Stimulated activated naive CD8-positive, alpha-beta T cell treated with anti-CD3 and anti-CD28 coated beads, Interleukin-15, Interleukin-2, amounts not matched to agents 100 U/mL and 50 U/mL, for 24 hours (primary cell): ENCODE measurements at places on chromosomes 12 and 14.
A peak's percentile ranks its signal among the peaks of the same experiment; 100 is the strongest.

- peak; percentile 71 for DNase-seq
These were observed 1.1 kb upstream of the YY1 start for GRCh38 chr14:100237735-100238418.

GRCh38 chr14:50830932-50831725 is at the start of gene NIN:
TSS of gene NIN (minus strand) at chr14:50831162. CDS start at chr14:50822056, 9,106 bp downstream.
- peak; percentile 78 for DNase-seq

DNA sequence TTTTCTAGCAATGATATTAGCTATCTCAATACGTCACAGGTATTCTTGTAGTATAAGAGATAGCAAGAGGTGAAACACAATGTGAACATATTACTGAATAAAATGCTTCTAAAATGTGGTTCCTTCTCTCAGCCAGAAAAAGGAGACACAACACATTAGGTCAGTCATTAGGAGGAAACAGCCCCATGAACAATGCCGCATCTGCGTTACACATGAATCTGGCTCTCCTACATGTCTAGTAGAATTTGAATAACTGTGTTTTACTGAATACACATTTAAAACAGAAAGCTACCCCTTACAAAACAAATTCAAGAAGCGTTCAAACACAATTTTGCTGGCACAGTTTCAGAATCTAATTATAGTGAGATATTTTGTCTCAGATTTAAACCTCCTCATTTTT is 51.6 kb downstream of the EFCAB11 start:
- no peak for DNase-seq

DNA sequence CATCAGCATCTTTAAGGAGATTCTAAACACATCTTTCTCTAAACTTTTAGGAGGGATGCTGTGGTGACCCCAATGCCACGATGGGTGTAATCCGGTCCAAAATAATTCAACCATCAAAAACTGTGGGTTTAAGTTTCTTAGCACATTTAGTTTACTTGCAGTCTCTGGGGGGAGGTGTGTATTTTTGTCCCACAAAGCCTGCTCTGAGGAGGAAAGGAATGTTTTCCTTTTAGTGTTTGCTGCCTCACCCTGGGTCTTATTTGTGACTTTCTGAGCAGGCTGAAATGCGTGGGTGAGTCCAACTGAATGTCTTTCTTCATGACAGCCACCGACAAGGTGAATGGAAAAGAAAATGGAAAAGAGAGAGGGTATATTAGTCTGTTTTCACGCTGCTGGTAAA is 1324.7 kb downstream of the AACS start:
- DNase-seq, result no peak

DNA sequence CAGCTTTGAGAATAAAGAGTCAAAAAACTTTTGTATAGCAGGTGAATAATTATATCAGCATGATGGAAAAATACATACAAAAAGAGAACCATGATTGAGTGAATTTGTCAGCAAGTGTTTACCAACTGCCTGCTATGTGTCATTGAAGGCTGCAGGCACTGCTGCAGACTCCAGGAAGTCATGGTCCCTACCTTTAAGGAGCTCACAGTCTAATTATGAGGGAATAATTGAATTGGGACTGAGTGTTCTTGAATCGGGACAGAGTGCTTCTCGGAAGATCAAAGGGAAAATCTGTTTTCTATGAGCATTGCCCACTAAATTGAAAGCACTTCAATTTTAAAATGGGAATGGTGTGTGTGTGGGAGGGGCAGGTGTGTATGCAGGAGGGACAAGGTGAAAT is 9.5 kb downstream of the OR10AD1 start:
- DNase-seq, result no peak

DNA sequence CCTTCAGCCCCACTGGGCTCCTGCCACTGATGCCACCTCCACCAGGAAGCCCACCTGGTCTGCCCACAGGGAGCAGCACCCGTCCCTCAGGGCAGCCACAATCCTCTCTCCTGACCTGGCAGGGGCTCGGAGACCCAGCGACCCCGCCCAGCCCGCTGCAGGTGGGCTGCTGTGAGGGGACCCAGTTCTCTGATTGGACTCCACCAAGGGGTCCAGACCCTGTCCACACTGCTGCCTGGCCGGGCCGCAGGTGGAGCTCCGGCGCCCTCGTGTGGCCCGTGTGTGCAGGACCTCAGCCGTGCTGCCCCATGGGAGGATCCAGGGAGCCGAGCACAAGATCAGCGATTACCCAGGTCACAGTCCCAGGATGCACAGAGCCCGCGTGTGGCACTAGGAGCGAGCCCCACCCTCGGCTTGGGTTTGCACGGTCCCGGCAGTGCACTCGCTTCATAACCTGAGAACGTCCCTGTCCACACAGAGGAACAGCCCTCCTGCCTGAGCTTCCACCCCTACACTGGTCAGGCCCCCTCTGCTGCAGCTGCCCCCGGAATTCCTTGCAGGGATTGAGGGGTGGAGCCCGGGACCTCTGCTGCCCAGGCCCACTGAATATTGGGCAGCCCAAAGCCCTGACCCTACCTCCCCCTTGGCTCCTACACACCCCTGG is 35.4 kb upstream of the TMEM179 start:
- peak; percentile 63 for DNase-seq

DNA sequence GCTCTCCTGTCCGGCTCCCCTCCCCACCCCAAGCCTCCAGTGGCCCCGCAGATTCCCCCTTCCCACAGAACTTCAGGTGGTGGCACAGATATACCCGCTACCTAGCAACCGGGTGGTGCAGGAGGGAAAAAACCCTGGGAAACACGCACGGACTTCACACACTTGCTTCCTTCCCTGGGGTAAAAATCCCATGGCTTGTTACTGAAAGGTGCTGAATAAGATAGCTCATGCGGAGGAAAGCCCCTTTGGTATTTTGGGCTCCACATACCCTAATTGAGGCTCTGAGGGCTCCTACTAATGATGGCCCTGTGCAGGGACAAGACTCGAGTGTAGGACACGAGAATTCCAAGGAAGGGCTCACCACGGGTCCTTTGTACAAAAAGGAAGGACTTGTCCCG is 869 bp upstream of the RIMBP2 start:
- no peak for DNase-seq

GRCh38 chr12:10453156-10453555 is at the start of gene KLRC1:
TSS of gene KLRC1 (minus strand) at chr12:10453377. CDS start at chr12:10451156, 2,221 bp downstream.
- no peak for DNase-seq

- no peak for DNase-seq
These were observed 75.8 kb downstream of the GPATCH2L start for GRCh38 chr14:76227450-76228050.

DNA sequence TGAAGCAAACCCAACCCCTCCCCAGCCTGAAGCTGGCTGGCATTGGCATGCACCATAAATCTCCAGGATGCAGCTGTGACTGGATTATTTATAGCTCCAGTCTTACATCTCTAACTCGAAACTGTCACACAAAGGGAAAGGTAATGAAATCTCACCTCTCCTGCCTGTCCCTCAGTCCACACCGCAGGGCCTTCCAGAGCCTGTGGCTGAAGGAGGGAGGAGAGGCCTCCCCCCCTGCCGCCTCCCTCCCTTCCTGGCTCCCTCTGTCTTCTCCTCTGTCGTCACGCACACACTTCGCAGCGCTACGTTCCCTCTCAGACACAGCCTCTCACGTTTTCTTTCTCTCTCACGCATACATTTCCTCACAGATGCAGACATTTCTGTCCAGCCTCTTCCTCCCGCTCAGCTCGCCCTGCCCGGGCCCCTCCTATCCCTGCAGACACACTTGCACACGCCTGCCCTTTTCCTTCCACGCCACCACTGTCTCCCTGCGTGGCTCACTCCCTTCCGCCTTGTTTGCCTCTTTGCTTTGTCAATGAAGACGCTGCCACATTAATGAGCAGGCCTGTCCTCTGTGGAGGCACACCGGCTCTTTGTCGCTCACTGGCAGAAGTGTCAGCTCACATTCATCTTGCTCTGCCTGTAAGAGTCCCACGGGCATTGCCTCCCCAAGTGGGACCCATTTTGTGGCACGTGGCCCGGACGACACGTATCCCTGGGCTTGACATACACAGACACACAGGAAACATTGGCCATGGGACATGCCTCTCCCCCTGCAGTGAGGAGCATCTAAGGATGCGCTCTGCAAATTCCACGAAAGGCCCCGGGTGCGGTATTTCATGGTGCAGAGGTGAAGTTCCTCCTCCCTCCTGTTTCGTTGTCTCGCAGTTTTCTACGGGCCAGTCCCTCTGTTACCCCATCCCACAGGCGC is 27.9 kb downstream of the IRF2BPL start:
- DNase-seq, result no peak

DNA sequence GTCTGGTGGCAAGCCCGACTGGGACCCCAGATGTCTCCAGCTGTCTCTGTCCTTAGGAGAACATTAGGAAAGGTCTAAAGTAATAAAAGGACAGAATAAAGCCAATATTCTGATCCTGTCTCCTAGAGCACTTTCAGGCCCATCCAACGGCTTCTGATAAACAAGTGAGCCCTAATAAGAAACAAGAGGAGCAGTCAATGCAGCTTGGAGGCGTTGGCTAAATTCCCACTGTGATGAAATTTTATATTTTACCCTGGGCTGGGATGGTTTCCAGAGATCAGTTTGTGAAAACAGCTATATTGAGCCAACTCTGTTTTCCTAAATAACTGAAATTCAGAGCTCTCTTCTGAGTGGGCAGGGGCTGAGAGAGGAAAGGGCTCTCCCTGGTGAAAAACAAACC is 55.5 kb upstream of the SRRM4 start:
- DNase-seq, result no peak

DNA sequence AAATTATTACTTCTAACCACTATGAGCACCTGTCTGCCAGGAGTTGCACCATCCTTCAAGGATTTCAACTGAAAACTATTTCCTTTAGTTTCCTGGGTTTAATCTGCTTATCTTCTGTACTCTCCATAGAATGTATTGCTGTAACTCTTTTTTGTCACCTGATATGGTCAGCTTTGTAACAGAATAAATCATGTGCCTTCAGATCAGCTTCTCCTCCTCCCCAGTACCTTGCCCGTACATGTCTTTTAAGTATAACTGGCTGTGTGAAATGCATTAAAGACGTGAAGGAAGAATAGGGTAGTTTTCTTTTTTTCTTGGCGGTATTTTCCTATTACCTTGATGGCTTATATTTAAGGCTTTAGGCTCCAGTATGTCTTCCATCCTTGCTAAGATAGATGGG is 200.3 kb upstream of the NAV3 start:
- no peak for DNase-seq

- no peak for DNase-seq
These were observed 63.2 kb downstream of the WDR20 start for GRCh38 chr14:102202944-102203343.

- no peak for DNase-seq
These were observed 15.4 kb downstream of the TEAD4 start for GRCh38 chr12:2974560-2974971.

- no peak for DNase-seq
These were observed 362.1 kb upstream of the STXBP6 start for GRCh38 chr14:25411781-25412757.

- DNase-seq, result no peak
These were observed 111.3 kb upstream of the FKBP4 start for GRCh38 chr12:2683283-2684025.

DNA sequence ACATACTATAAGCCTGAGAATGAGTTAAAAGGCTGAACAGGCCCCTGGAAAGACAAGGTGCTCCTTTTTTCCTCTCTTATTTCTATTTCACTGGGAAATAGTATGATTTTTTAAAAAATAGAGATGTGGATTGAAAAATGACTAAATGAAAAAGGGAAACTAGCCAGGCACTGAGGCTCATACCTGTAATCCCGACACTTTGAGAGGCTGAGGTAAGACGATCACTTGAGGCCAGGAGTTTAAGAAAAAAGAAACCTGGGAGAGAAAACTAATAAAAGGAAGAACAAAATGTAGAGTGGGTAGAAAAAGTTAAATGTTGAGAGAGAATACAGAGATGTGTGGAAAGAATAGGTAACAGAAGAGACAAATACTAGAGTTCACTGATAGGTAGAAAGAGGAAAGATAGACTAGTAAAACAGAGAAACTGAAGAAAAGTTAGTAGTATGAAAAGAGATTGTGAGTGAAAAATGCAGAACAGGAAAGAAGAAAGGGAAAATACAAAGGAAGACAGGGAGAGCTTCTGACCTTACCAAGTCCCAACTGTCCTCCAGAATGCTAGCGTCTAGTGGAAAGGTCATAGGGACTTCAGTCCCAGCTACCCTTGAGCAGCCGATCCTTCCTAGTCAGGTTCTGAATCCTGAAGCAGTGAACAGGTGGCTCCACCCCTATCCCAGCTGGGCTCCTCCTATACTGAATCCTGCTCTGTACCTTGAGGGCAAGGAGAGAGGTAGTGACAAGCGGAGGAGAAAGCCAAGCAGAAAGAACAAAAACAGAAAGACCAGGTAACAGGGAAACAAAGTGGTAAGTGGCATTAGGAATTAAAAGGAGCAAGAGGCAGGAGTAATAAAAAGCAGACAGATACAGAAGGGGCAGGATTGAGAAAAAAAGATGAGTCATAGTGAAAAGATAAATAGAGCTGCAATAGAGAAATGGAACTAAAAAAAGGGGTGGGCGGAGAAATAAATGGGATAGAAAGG is 7.3 kb downstream of the TMEM116 start:
- no peak for DNase-seq

- peak; percentile 39 for DNase-seq
These were observed 643 bp upstream of the TAMALIN start for GRCh38 chr12:52005903-52006703.

- DNase-seq, result no peak
These were observed 35.7 kb downstream of the RAB21 start for GRCh38 chr12:71790331-71790730.

DNA sequence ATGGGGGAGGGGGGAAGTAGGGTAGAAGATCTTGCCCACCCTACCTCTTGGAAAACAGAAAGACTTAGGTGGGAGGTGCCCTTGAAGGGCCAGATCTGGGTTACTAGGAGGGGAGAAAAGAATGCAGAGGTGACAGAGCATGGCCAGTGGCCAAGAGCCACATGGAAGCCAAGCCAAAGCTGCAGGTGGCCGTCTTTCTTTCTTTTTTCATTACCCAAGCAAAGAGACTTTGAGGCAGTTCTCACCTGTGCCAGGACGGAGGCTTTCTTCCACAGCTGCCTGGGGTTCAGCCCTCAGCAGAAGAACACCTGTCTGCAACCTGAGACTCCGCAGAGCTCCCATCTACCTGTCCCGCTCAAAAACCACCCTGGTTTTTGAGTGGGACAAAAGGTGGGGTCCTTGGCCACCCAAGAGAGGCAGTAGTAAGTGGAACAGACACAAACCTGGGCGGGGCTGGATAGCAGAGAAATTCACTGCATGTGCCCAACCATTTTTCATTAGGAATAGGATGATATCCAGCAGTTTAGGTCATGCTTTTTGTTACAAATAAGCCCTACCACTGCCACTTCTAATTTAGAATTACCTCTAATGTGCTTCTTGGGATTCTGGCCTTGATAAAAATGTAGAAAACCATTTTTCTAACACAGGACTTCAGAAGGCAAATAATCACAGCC is 116.5 kb downstream of the DYRK2 start:
- DNase-seq, result no peak

DNA sequence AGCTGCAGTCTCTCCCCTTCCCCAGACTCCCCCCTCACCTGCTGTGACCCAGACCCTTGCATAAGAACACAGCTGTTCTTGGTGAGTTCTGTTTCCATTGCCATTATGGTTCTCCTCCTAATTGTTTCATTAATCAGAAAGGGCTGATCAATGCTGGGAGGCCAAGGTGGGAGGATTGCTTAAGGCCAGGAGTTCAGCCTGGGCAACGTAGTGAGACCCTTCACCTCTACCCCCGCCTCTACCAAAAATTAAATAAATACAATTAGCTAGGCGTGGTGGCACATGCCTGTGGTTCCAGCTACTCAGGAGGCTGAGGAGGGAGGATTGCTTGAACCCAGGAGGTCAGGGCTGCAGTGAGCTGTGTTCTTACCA is 17.2 kb upstream of the FAIM2 start:
- no peak for DNase-seq
